ENCODE measurements at places on chromosomes 6 and 20.
A peak's percentile ranks its signal among the peaks of the same experiment; 100 is the strongest.

- no peak for DNase-seq
Measured at GRCh38 chr20:51532577-51533191, 9.8 kb downstream of the NFATC2 start.

GRCh38 chr6:52745764-52746201 lies 17.5 kb downstream of the GSTA2 start:
- DNase-seq = no peak

GRCh38 chr6:30206799-30207618 lies 6.2 kb downstream of the TRIM26 start:
- DNase-seq = no peak

GRCh38 chr6:160455081-160455480 lies 106.9 kb downstream of the SLC22A3 start:
- no peak for DNase-seq

GRCh38 chr6:57294862-57295445 lies 22.5 kb upstream of the PRIM2 start:
- DNase-seq = no peak

DNA sequence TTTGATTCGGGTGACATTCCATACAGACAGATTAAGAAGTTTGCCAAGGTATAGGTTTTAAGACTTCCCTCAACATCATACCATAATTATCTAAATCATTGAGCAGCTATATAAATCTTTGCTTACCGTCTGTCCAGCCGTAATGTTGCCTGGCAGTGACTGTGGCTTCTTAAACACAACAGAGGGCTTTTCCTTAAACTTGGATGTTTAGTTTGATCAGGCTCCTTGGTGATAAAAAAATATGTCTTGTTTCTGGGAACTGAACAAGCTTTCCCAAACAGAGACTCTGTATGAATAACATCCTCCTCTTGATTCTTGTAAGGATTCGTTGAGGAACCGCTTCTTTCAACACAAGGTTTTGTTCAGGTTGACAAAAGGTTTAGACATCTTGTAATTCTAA lies 130.9 kb downstream of the QKI start:
- DNase-seq = no peak

DNA sequence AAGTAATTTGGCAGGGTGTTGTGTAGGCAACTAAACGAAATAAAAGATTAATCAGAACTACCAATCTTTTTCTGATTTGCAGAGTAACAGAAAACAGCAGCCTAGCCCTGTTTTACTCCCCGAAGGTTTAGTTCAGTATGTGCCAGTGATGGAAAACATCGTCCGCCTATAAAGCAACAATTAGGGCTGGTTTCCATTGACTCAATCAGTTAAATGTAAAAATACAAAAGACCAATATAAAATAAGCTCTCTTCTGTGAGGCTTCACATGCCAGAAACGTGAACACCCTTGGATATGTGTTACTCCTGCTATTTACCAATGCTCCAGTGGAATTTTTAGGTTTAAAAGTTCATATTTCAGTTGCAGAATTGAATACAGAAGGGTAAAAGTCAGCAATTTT lies 210.5 kb upstream of the RSPO3 start:
- DNase-seq = no peak

- DNase-seq = no peak
Measured at GRCh38 chr6:149913085-149913484, 9.8 kb downstream of the RAET1G start.

DNA sequence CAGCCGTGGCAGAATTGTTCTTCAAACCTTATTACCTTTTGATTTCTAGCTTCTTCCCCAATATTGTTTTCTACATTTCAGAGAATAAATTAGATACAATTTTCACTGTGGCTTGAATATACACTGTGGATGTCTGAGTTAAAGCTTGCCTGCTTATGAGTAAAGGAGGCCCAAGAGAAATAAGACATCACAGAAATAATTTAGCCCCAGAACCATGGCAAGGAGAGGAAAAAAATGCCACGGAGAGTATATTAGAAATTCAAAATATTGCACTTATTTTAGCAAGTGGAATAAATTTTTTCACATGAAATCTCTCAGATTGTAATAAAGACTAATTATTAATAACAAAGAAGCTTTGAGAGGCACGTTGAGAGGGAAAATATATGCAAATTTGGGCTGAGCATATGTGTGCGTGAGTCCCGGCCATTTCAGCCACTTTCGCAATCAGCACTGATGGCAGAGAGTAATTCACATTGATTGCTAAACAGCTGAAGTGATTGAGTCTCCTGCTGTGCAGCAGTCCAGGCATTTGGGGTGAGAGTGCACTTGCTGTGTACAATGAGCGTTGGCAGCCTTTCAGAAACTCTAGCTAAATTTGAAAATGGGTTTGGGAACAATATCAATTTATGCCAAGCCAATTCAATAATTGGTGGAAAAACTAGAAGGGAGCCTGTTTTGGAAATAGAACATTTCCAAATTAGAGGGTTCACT lies 596.0 kb downstream of the EPM2A start:
- DNase-seq = no peak

DNA sequence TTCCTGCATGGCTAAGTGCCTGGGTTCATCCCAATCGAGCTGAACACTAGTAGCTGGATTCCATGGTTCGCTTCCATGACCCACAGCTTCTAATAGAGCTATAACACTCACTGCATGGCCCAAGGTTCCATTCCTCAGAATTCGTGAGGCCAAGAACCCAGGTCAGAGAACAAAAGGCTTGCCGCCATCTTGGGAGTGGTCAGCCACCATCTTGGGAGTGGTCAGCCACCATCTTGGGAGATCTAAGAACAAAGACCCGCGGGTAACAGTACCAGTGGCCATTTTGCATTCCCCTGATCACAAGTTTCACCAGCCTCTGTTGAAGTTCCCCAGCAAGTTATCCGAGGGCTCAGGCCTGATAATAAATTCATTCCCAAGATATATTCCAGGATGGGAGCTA lies 179.6 kb downstream of the LMBRD1 start:
- DNase-seq = no peak

DNA sequence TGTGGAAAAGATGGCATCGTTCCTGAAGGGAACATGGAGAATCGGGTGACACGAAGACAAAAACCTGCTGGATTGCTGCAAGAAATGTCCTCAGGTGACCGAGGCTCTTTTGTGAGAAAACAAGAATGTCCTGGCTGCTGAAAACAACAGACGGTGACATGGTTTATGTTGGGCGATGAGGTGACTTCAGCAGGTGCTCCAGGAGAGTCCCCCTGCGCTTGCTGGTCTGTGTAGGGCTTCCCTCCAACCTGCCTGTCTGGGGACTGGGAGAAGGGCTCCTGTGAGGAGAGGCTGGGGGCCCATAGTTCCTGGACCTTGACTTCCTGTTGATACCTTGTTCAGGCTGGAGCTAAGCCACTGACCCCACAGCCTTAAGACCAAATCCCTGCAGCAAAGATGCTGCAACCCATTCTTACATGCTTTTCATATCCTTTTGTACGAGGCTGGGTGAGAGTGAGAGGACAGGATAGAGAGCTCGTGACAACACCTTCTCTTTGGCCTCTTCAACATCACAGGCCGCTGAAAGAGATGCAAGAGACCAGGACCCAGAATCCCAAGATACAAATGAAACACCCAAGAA lies 134.8 kb downstream of the CD83 start:
- no peak for DNase-seq

DNA sequence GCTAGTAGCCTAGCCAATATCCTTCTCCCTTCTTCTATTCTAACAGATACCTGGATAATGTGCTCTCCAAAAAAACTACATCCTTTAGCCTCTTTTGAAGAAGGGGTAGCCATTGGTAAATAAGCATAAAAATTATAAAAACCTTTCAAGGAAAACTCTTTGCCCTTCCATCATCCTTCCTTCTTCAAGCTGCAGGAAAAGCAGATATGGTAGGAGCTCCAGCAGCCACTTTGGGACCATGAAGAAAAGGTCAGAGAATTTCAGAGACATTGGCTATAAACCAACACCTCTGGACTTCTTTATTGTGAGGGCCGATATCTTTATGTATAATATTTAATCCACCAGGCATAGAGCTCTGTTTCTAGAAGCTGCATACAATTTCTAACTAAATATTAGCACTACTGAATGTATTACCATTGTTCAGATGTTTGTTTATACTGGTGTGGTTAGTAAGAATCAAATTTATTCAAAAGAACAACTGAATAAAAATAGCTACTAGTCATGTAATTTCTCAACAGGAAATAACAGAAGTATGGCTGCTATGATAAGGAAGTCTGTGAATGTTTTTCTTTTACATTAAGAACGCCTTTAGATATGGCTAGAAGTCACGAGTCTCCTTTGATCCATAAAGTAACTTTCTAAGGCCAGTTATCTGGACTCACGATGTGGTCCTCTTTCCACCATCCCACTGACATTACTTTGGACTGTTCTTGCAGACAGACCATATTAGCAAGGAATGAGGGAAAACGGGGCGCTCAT lies 32.2 kb downstream of the MYLK4 start:
- no peak for DNase-seq

DNA sequence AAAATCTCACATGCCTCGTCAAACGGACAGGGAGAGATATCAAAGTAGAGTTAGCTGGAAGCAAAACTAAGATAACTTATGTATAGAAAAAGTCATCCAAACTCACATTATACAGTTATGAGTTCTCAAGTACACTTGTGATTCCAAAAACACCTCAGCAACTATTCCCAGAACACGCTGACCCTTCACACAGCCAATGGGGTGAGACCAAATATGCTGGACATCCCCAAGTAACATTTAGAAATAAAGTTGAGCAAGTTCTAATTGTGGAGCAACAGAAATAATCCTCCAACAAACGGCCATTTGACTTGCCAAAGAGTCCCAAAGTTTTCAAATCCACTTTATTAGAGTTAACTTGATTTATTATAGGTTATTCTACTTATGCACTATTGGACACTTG lies 52.4 kb downstream of the LY86 start:
- no peak for DNase-seq

- DNase-seq = no peak
Measured at GRCh38 chr6:90387826-90388225, 91.2 kb upstream of the BACH2 start.

GRCh38 chr6:37705239-37706051 lies 7.8 kb upstream of the MDGA1 start:
- DNase-seq = peak; percentile 88

DNA sequence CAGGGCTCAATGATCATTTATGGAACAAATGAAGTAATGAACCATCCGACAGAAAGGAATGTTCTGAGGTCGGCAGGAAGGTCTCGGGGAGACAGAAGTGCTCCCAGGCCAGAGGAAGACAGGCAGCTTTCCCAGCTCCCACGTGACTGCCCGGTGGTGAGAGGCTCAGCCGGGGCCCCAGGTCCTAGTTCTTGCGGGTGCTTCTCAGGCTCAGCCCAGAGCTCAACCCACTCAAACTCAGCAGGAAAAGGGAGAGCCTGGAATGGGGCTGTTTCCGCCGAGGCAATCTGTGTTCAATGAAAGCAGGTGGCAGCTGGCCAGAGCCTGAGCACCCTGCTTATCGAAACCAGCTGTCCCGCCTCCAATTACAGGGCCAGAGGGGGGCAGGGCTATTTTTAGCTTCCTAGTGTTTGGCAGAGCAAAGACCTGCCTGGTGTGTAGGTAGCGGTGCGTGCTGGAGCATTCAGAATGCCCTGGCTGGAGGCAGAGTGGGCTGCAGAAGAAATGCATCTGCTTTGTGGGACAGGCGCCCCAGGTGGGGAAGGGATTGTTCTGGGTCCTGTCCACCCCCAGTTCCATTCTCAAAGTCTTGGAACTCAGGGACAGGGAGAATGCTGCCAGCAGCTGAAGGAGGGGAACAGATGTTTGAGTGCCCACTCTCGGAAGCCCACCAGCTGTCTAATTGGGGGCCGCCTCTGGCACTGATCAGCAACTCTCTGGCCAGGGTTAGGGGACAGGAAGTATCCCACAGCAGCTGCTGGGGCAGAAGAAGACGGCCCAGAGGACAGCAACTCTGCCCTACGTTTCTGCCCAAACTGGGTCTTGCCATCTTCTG lies 145.1 kb downstream of the PREX1 start:
- peak; percentile 96 for DNase-seq

- DNase-seq = peak; percentile 45
Measured at GRCh38 chr6:152271776-152272464, 365.2 kb downstream of the SYNE1 start.

- no peak for DNase-seq
Measured at GRCh38 chr20:44181611-44182010, 5.4 kb downstream of the JPH2 start.

GRCh38 chr20:16898433-16898832 lies 150.3 kb downstream of the OTOR start:
- DNase-seq = no peak

- peak; percentile 19 for DNase-seq
Measured at GRCh38 chr6:16747232-16748024, 13.8 kb downstream of the ATXN1 start.

GRCh38 chr6:33431880-33432541 lies 12.1 kb downstream of the SYNGAP1 start:
- no peak for DNase-seq

DNA sequence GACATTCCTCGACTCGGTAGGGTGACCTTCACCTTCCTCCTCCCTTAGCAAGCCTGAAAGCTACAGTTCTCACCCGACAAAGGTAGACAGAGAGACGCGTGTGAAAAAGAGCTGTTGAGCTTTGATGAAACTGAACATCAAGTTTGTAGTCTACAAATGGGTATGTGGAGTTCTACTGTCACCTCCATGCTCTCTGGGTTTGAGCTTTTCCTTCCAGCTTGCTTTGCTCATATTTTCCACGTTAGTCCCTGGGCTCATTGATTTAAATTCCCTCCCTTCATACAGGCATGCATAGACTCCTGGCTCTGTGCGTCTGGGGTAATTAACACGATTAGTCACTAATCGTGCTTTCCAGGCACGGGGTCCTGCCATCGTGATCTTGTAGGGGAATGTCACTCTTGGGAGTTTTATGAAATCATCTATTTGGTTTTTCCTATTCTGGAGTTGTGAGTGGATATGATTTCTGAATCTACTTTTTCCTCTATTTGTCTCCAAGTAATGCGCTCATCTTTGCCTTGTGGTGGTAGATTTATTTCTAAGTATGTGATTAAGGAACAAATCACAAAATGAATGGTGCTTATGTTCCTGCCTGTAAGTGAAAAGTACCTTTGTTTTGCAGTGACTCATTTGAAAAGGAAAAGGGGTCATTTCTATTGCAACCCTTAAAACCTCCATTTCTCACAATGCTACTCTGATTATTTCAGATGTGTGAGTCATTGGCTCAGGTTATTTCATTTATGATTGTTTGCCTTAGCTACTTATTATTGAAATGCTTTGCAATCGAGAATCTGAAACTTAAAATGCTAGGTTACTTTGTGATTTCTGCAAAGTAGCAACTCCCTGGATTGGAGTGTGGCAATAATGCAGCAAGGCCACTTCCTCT lies 154.6 kb downstream of the ZDHHC14 start:
- no peak for DNase-seq

DNA sequence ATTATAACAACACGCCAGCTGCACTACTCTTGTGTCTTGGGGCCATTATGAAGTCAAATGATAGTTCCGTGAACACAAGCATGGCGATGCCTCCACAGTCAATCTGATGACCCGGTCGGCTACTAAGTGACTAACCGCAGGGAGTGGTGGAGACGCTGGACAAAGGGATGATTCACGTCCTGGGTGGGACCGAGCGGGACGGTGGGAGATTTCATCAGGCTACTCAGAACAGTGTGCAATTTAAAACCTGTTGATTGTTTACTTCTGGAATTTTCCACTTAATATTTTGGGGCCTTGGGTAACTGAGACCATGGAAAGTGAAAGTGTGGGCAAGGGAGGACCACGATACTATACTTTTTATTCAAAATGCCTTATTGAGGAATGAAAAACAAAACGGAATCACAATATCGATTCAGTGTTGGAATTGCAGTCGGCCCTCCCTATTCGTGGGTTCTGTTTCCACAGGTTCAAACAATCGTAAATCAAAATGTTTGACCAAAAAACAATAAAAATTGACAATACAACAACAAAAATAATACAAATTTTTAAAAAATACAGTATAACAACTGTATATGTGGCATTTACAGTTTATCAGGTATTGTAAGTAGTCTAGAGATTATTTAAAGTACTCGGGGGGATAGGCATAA lies 66.5 kb downstream of the MYLK4 start:
- no peak for DNase-seq
